Right renal pelvis (tissue), 4 donors: ENCODE measurements at places on chromosomes 13 and 19. TPM values are rescaled to one million over a fixed set of nuclear protein-coding genes. Genes with fewer than 3 reads are reported as not detected.

The EHD2 gene
- 30.6 TPM for polyA plus RNA-seq

The ZNF418 gene
- polyA plus RNA-seq, result 19.0 TPM

The TLE5 gene
- 468 TPM for polyA plus RNA-seq

GRCh38 chr13:46621792-46622629 lies 69.0 kb downstream of the LRCH1 start:
- DNase-seq, result no peak

- DNase-seq, result no peak
Observed at GRCh38 chr13:50355797-50356196, 340.6 kb downstream of the KCNRG start.

DNA sequence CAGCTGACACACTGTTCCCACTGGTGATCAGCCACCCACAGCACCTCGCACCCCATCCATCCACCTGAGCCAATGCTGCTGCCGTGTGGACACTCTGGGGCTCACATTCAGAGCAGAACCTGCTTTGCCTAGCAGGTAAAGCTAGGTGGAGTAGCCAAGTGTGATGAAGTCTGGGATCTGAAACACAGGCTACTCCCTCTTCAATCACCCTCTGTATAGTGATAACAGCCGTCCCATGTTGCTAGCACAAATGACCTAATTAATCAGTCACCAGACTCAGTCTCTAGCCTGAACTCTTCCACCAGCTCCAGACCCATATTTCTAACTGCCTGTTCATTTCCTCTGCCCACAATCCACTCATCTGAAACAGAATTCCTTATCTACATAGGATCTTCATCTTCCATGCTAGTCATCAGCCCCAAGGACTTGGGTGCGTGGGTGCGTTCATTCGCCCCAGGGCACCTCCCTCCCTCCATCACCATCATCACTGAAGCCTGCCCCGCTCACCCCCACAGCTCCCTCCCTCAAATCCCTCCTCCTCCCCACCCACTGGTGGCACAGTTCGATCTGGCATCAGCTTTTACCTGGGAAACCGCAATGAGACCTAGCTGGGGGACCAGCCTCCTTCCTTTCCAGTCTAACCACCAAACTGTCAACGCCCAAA lies 19.8 kb downstream of the STK24 start:
- no peak for DNase-seq

GRCh38 chr13:62924395-62924794 lies 1508.7 kb upstream of the PCDH20 start:
- DNase-seq, result no peak

The ETHE1 gene
- polyA plus RNA-seq, result 27.5 TPM

The SNRPD2 gene
- 320 TPM for polyA plus RNA-seq

GRCh38 chr19:35320065-35320713 lies 8.8 kb upstream of the CD22 start:
- no peak for DNase-seq

DNA sequence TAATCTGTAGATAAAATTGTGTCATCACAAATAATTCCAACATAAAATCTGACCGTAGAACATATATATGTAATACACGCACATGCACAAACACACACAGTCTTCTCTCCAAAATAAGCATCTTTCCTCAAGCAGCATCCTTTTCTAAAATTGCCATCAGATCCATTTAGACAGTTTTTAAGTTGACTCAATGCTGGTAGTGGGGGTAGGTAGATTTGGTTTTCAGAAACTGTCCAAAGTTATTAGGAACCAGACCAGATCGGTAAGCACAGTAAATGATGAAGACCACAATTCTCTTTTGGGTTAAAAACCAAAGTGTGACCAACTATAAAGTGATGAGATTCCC lies 64.6 kb downstream of the SERP2 start:
- no peak for DNase-seq
